ENCODE measurements at places on chromosomes 16 and 17.

DNA sequence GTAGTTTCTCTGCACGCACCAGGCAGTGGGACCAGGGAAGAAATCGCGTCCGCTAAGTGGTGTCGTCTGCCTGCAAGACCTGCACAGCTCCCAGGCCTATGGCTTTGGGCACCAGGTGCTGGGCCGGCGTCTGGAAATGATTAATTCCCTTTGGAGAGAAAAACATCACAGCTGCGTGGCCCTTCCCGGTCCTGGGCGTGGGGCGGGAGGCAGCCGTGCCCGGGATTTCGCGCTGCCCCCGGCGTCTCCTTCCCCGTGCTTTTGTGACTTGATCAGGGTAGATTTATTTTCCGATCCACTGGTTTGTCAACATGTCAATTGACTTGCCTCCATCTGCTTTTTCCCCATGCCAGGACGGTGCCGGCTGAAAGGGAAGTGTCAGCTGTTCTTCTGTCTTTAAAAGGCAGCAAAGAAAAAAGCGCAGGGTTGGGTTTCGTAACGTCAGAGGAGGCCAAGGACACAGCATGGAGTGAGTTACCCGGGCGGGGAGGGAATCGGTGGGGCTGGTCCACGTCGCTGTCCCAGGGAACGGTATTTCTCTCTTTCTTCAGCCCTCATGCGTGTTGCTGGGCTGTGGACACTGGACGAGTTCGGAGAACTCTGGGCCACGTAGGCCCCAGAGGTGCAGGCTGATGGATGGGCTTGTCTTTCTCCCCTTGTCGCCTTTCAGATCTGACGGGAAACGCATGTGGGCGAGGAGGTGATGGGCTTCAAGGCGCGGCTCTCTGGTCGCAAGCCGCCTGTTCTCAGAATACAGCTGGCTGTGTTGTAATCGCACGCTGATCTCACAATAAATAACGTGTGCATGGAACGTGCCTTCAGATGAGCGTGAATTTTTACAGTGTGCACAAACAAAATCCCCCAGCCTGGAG lies 188.1 kb upstream of the ZNF469 start:
- no peak for DNase-seq

GRCh38 chr16:525520-526180 lies 1.9 kb upstream of the CAPN15 start:
- DNase-seq: peak; percentile 15

GRCh38 chr16:72202014-72202413 lies 30.1 kb upstream of the PMFBP1 start:
- no peak for DNase-seq

DNA sequence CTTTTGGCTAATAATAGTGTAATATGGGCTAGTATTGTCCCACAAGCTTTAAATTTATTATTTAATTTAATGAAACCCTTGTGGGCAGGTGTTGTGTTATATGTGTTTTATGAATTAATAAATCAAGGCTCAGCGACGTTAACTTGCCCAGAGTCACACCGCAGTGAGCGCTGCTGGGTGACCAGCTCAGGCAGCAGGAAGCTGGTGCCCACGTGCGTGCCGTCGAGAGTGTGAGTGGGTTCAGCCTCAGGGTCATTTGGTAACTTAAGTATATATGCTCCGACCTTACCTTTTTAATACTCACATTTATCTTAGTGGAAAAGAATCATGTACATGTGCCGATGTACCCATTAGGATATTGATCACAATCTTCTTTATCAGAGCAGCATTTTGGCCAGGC lies 137.4 kb upstream of the CHMP6 start:
- no peak for DNase-seq

DNA sequence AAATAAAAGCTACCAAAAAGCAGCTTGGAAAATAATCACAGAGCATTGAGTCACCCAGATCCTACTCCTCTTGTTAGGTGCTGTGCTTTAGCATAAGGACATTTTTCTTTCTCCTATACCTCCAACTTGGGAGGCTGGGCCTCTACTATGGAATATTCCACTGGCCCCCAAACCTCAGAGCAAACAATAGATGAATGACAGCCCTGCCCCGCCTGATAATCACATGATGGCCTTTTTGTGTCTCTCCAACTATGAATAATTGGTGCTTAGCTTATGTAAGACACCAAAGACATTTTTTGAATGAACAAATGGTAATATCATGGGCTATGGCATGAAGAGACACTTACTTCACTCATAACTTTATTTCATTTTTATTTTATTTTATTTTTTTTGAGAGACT lies 250.2 kb downstream of the GRIN2A start:
- DNase-seq: no peak

DNA sequence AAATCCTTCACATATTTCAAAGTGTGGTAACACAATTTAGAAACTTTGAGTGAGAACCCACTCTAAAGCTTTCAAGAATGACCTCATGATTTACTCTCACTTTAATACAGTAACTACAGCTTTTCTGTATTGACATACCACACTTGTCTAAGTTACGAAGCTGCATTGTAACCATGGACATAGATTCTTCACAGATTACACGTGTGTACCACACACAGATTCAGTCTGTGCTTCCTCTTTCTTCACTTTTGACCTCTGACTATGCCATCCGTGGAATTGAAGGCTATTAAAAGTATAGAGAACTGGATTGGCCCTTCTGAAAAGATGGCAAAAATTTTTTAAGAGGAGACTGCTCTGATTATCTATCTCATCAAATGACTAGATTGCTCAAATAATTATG lies 172.7 kb downstream of the TANC2 start:
- no peak for DNase-seq

- DNase-seq: no peak
These were observed 110.1 kb downstream of the XYLT1 start for GRCh38 chr16:17360693-17361122.

DNA sequence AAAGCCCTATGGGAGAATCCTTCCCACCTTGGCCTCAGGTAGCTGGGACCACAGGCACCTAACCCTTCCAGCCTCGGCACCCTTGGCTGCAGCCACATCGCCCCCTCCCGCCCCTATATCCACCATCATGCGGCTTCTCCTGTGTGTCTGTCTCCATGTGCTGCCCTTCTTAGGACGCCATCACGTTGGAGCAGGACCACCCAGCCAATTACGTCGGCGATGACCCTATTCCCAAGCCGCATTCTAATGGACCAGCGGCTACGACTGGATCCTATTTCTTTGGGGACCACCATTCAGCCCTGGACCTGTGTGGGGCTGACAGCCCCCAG lies 3.3 kb upstream of the CCDC57 start:
- DNase-seq: no peak

GRCh38 chr16:69417520-69418199 lies 6.8 kb upstream of the CYB5B start:
- DNase-seq: no peak

GRCh38 chr17:33469421-33469820 lies 176.3 kb upstream of the ASIC2 start:
- DNase-seq: no peak

- peak; percentile 42 for DNase-seq
These were observed 2.8 kb upstream of the FUS start for GRCh38 chr16:31177136-31177535.

GRCh38 chr16:82454152-82454551 lies 172.6 kb upstream of the CDH13 start:
- DNase-seq: no peak

GRCh38 chr16:65418435-65418834 lies 296.6 kb upstream of the CDH11 start:
- no peak for DNase-seq

DNA sequence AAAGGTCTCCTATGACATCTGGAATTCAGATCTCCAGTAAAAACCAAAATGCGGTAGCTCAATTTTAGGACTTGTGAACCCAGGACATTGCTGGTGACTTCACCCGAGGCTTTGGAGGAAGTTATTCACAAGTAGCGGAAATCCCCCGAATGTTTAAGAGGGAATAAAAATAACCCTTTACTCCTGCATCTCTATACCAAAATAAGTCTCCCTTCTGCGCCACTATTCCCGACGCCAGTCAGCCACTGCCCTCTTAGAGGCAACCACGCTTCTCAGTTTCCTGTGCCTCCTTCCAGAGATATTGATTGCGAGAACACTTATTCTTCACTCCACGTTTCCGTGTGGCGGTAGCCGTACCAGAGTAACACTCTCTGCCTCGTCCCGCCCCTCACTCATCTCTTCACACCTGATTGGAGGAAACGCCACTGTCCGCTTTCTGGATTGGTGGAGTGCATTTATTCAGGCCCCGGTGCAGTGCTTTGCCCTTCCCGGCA lies 27.4 kb downstream of the EMP2 start:
- peak; percentile 37 for DNase-seq

- no peak for DNase-seq
These were observed 85.1 kb downstream of the TNFRSF13B start for GRCh38 chr17:16886655-16887322.

GRCh38 chr16:50478773-50479149 lies 69.4 kb upstream of the NKD1 start:
- no peak for DNase-seq

GRCh38 chr16:77991701-77992100 lies 30.6 kb upstream of the CLEC3A start:
- no peak for DNase-seq

- no peak for DNase-seq
These were observed 8.3 kb downstream of the BAIAP3 start for GRCh38 chr16:1341495-1342420.

DNA sequence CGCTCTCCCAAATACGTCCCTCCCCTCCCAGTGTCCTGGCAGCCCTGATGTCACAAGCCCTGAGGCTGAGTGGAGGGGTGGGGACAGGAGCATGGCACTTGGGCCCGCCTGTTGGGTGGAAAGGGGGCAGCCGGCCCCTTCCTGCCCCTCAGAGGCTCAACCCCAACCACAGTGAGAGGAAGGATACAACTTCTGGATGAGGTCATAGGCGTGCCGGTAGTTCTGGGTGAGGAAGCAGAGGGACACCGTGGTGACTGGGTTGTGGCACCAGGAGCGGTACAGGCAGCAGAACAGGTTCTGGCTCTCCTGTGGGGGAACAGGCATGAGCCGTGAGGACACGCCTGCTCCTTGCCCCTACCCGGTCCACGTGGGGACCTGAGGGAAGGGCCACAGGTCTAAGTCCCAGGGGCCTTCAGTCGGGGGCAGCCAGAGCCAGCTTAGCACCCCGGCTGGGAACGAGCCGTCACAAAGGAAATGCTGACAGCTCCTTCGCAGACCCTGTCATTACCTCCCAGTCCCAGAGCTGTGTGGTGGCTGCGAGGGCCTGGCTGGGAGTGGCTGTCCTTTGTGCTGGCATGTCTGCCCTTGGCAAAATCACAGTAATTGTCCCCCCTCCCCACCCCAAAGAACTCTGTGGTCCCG lies 11.2 kb upstream of the MTSS2 start:
- DNase-seq: peak; percentile 67

GRCh38 chr17:57954397-57955182 lies 622 bp downstream of the CUEDC1 start:
- no peak for DNase-seq

- peak; percentile 90 for DNase-seq
These were observed at the start of gene ZNF771 for GRCh38 chr16:30407102-30407803. Gene ZNF771 (plus strand): TSS chr16:30407606. CDS start chr16:30408054, 448 bp downstream.

Measured in CD8-positive, alpha-beta memory T cell (primary cell).